ENCODE measurements at places on chromosomes 12 and 14.

- DNase-seq: no peak
These were observed 50.9 kb upstream of the CCT2 start for GRCh38 chr12:69534389-69534822.

GRCh38 chr12:32989705-32990104, 93.1 kb upstream of the PKP2 start:
- DNase-seq: no peak

- no peak for DNase-seq
These were observed 1.2 kb upstream of the CMTM5 start for GRCh38 chr14:23375527-23376251.

DNA sequence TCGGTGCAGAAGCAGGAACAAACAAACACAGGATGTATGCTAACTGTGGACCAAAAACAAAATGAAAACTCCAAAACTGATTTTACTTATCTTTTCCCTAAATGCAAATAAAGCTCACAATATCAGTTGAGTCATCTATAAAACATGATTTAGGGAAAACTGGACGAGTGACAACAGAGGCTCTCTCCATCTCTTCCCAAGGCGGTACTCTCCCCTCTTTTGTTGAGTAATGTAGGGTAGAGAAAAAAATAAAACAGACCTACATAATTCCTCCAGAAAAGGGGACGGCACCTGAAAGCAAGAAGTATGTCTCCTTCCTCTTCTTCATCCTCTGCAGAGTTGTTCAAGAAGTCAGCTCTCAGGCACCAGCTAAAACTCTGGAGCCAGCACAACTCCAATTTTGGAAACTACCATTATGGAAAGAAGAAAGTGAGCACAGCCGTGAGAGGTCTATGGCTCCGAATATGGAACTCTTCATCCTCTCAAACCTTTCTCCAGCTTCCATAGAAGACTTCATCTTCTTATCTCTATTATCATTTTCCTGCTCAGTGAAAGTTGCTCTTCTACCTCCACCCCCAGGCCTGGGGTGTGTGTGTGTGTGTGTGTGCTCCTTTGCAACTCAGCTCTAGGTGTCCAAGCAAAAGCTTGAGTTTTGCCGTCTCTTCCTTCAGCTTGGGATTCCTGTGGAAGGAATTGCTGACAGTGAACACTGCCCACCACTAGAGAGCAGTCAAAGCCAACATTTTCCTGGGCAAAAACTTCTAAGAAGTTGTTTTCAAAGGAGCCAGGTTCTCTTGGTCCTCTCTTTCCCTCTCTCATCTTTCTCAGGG, 155.4 kb downstream of the DIO2 start:
- DNase-seq: no peak

- no peak for DNase-seq
These were observed 37.3 kb downstream of the GPR135 start for GRCh38 chr14:59427653-59428580.

DNA sequence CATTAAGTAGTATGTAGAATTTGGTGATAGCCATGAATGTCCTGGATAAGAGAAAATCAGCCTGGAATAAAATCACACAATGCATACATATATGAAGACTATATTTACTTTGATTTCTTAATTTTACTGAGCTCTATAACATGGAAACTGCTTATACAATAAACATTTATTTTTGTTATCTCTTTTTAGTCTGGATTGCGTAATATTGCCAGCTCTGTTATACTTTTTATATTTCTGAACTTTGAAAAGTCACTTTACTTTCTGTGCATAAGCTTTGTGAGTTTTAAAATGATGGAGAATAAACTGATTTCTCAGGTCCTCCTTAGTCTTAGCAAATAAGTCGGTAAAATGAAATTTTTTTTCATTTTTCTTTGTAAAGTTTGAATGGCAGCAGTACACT, 19.2 kb upstream of the ABCD2 start:
- no peak for DNase-seq

- no peak for DNase-seq
These were observed 713.2 kb downstream of the FLRT2 start for GRCh38 chr14:86243158-86243557.

GRCh38 chr14:102733326-102733725, 43.9 kb upstream of the TRAF3 start:
- DNase-seq: no peak

Measured in GM06990 (cell line).